CD4-positive, alpha-beta T cell (primary cell): ENCODE measurements at places on chromosomes 6 and 20.

- no peak for DNase-seq
These were observed 95.7 kb downstream of the SLC24A3 start for GRCh38 chr20:19308146-19308545.

DNA sequence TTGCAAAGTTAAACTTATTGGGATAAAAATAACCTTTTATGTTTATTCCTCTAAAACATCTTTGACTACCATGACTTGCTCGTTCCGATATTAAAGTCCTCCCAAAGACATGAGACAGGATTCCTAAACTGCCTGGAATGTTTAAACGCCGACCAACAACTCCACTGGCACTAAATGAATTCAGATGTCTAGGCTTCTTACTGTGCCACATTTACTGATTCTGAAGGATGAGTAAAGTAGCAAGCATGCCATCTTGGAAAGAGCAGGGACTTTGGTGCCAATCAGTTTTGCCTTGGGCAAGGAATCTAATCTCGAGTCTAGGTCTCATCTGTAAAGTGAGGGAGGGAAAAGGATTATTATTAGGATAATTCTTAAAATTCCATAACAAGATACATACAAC lies 25.3 kb downstream of the MBOAT1 start:
- no peak for DNase-seq

DNA sequence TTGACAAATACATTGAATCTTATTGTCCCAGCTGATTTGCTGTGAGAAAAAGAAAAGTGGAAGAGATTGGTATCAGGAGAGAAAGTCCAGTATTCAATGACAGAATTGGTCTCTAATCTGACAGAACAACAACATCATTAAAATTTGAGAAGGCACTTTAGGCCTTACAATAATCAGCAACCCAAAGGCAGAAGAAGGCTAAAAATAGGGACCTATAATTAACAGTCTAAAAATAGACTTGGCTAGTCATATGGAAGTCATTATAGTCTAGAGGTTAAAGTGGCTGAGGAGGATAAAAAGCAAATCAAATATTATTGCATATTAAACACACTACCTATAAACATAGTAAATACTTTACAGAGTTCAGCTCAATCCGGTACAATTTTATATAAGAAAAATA lies 393.6 kb upstream of the JAG1 start:
- no peak for DNase-seq

- DNase-seq = no peak
These were observed 10.3 kb upstream of the ERVFRD-1 start for GRCh38 chr6:11121851-11122250.

DNA sequence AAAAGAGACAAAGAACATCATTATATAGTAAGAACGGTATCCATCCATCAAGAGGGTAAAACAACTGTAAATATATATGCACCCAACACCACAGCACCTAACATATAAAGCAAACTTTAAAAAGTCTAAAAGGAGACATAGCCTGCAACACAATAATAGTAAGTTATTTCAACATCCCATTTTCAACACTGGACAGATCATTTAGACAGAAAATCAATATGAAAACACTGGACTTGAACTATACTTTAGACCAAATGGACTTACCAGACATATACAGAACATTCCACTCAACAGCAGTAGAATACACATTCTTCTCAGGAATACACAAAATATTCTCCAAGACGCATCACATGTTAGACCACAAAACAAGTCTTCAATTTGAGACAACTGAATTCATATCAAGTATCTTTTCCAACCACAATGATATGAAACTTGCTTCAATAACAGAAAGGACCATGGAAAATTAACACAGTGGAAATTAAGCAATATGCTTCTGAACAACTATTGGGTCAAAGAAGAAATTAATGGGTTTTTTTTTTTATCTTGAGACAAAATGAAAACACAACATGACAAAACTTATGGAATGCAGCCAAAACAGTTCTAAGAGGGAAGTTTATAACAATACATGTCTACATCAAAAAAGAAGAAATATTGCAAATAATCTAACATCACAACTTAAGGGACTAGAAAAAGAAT lies 23.9 kb upstream of the ASF1A start:
- DNase-seq = no peak

- DNase-seq = no peak
These were observed 83.7 kb upstream of the ZNF322 start for GRCh38 chr6:26743157-26743821.

DNA sequence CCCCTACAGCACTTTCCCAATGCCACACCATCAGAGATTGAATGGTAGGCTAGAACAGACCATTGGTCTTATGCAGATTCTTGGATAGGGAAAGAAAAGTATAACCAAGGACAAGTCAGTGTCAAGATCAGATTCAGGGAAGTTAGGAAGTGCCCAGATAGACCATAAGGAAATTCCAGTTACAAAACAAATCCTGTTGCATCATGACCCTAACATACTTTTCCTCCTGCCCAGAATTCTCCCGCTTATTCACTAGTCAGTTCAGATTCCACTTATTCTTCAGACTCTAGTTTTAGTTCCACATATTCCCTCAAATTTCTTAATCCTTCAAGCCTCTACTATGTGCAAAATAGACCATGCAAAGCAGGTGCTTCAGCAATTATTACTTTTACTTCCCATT lies 20.7 kb downstream of the METTL24 start:
- DNase-seq = no peak

- no peak for DNase-seq
These were observed 664.3 kb downstream of the TENT5A start for GRCh38 chr6:81088145-81088544.

DNA sequence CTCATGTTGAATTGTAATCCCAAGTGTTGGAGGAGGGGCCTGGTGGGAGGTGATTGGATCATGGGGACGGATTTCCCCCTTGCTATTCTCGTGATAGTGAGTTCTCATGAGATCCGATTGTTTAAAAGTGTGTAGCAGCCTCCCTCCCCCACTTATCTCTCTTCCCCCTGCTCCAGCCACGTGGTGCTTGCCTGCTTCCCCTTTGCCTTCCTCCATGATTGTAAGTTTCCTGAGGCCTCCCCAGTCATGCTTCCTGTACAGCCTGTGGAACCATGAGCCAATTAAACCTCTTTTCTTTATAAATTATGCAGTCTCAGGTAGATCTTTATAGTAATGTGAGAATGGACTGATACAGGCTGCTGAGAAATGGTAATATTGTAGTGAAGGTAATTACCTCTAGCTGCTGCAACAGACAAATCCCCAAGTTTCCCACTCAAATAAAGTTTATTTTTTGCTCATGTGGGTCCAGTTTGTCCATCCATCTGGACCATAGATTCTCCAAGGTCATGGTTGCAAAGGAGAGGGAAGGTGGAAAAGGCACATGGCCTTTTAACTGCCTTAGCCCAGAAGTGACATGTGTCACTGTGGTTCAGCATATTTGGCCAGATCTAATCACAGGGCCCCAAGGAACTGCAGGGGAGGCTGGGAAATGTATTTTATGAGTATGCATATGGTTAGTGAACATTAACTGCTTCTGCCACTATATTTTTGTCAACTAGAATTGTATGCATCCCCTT lies 89.2 kb downstream of the TRMT11 start:
- DNase-seq = no peak

- peak; percentile 48 for DNase-seq
These were observed 40.6 kb downstream of the SH3BGRL2 start for GRCh38 chr6:79671600-79672266.

DNA sequence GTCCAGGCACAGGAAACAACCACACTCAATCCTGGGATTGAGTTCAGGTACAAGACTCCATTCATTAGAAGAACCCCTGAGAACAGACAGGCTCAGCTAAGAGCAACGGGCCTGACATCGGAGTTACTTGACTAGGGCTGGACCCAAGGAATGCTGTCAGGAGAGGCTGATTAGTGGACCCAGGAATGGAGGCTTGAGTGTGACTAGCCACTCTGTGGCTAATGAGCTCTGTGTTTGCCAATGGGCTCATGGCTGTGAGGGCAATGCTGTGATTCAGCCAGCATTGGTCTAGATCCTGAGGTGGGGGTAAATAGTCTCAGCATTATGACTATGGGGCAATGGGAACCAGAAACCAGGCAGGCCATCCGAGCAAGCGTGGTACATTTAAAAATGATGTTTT lies 71.8 kb downstream of the RIOK1 start:
- no peak for DNase-seq

DNA sequence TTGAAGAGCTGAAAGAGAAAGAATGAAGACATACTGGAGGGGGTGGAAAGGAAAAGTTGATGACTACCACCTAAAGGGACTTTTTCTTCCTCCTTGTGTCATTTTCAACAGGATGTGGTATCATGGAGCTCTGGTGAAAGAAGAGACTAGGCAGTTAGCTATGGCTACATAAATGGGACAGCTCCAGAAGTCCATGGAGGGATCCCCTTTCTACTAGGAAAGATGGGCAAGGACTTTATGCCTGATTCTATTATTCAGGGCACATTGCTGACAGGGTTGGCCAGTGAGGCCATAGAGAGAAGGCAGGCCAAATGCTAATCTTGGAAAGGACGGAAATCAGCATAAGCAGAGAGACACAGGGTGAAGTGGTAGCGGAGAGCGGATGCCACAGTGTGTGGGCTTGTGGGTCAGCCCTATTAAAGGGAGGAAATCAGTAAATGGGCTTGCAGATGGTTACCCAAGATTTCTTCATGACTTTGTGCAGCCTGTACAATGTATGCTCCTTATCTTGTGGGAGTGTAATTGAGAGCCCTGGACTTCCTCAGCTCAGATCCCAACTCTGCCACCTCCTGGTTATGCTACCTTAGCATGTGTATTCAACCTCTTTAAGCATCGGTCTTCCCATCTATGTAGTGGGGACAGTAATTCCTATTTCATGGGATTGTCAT lies 77.4 kb upstream of the TMEM170B start:
- DNase-seq = no peak

DNA sequence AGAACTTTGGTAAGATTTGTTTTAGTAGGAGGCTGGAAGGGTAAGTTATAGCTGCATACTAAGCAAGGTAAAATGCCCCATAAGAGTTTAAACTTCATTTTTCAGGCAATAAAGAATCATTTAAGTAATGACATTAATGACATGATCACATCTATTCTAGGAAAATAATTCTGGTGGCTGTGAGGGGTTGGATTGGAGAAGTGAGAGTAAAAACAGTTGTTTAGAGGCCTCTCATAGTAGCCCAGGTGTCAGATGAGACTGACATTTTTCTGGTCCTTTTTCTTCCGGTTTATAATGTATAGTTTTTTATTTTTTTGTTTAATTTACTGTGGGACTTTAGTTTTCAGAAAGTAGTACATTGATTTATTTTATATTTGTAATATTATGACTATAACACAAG lies 40.8 kb downstream of the ITCH start:
- no peak for DNase-seq

- no peak for DNase-seq
These were observed 42.2 kb downstream of the PKIB start for GRCh38 chr6:122652431-122652830.

GRCh38 chr6:24323632-24324337 lies 34.1 kb downstream of the DCDC2 start:
- no peak for DNase-seq

- DNase-seq = no peak
These were observed 112.0 kb upstream of the MTHFD1L start for GRCh38 chr6:150753371-150754064.

DNA sequence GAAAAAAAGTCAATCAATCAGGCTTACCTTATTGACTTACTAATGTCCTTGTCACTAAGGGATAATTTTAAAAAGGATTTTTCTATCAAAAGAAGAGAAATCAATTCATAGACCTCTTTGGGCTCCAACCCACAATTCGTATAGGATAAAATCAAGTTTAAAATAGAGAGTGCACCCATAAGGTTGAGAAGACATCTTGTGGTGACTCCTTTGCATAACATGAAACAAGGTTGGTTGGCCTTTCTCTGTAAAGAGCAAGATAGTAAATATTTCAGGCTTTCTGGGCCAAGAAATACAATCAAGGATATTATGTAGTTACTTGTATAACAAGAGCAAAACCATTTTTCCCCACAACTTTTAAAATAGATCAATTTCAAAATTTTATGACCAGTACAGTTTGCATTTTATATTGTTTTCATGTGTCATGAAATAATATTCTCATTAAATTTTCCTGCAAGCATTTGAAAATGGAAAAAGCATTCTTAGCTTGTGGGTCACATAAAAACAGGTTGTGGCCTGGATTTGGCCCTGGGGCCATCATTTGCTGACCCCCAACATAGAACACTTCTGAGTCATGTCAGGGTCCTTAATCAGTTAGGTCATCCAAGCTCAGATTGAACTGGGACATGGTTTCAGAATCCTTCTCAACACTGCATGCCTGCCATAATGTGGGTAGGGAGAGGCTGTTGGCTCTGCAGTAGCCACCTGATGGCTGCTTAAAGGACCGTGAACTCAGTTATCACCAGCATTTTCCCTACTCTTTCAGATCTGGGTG lies 76.7 kb downstream of the MYB start:
- DNase-seq = no peak

DNA sequence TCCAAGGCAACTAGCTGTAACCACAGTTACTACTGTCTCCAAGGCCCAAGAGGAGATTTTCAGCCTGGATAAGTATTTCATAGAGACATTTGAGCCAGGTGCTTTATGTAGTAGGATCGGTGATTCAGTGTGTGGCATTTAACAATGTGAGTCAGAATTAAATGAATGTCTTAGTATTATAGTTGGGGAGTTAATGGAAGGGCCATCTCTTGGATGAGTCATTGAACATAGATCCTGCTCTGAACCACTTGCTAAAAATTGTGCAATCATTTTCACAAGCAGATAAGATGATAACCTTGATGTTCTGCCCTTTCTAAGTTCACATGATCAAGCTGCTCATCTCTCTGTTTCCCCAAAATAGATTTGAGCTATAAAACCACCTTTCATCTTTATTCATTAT lies 668.9 kb upstream of the CITED2 start:
- DNase-seq = peak; percentile 29

DNA sequence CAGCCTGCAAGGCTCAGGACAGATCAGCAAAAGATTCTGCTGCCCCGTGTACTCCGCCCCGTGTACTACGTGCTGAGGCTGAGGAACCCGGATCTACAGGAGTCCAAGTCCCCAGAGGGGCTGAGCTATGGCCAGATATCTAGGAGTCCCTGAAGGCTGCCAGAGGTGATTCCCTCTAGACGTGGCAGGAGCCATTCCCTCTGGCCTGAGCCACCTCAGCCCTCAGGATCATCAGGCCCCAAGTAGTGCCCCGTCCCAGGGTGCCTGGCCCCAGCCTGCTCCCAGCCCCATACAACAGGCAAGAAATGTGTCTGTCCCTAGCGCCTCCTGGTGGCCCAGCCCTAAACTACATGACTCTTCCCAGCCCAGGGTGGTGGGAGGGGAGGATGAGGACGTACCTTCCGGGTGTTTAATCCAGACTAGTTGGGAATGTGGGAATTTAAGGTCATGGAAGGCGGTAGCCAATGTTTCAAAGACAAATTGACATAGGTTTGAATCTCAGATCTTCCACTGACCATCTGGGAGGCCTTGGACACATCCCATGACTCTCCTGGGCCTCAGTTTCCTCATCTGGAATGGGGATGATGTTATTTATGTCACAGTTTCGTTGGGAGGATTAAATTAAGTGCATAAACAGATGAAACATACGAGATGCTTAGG lies 49.4 kb upstream of the PTPN1 start:
- DNase-seq = peak; percentile 84

- no peak for DNase-seq
These were observed 763 bp downstream of the TMEM14A start for GRCh38 chr6:52671676-52672075.
